ENCODE measurements at places on chromosomes 2 and 18.
A peak's percentile ranks its signal among the peaks of the same experiment; 100 is the strongest.

- DNase-seq = no peak
Measured at GRCh38 chr2:45646289-45646688, 5.2 kb upstream of the PRKCE start.

GRCh38 chr2:68834737-68835376 is 36.3 kb downstream of the BMP10 start:
- DNase-seq = no peak

GRCh38 chr18:58321986-58322385 is 278.0 kb downstream of the NEDD4L start:
- peak; percentile 21 for DNase-seq

- DNase-seq = no peak
Measured at GRCh38 chr2:55961318-55961911, 37.8 kb upstream of the EFEMP1 start.

- DNase-seq = no peak
Measured at GRCh38 chr2:205216580-205216979, 465.7 kb upstream of the NRP2 start.

DNA sequence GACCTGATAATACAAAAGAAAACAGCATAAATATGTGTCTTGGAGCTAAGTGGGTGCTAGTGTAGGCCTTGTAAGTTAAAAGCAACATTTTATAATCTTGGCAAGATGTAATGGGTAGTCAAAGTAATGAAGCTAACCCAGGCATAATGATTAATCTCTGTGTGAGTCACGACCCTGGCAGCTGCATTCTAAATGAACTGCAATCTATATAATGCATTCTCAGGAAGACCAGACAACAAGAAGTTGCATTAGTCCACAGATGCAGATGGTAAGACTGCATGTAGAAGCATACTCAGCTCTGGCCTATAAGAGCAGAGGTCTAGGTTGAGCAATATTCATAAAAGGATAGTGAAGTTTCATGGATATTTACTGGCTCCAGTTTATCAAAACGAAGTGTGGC is 85.6 kb upstream of the ETAA1 start:
- no peak for DNase-seq

GRCh38 chr2:150513647-150514046 is 26.2 kb upstream of the RND3 start:
- DNase-seq = no peak

DNA sequence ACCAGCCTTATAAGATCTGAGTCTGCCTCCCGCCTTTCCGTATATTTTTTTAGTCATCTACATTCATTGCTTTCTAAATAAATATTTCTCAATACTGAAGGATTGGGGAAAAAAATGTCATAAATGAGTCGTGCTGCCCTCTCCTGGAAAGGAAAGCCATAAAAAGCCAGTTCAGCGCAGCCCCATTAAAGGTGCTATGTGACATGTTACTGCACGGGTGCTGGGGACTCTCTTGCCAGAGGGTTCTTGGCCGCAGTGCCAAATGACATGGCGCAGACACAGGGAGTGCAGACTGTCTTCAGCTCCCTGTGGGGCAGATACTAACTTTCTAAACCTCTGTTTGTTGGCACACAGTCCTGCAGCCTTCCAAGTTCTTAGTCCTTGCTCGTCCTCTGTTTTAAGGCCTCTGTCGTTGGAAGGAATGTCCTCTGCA is 53.7 kb upstream of the MAP3K20 start:
- no peak for DNase-seq

DNA sequence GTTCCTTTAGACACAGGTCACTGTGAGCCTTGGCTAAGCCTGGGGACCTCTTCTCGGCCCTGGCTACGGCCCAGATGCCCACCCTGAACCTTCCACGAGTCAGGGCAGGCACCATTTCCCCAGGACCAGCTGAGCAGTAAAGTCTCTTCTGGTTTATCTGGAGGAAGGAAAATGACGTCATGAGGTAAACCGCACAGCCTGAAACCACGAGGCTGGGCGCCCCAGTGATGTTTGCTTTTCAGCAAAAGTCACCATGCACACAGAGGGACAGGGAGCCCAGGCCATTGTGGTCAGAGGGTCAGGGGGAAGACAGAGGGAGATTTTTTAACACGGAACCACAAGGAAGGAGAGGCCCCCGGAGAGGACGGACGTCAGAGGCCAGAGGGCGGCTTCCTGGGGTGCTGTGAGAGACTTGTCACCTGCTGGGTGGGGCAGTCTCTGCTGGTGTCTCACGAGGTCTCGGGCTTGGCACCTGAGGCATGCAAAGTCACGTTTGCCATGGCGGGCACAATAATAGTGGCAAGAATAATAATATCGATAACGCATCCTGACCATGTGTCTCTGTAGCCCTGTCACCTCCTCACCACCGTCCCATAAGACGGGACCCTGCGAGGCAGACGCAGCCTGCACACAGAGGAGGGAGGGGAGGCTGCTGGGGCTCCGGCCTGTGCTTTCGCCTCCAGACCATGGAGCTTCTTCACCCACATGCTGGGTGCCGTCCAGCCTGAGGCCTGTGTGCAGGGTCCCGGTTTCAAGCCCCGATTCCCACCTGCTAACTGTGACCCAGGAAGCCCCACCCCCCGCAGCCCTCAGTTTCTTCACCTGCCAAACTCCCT is 33.2 kb upstream of the FOSL2 start:
- peak; percentile 84 for DNase-seq

- DNase-seq = no peak
Measured at GRCh38 chr2:96276787-96277499, 10.9 kb downstream of the CIAO1 start.

- no peak for DNase-seq
Measured at GRCh38 chr2:129092956-129093355, 774.3 kb upstream of the HS6ST1 start.

- DNase-seq = no peak
Measured at GRCh38 chr18:69978732-69979715, 31.4 kb upstream of the CD226 start.

GRCh38 chr2:109172556-109173105 is 43.6 kb downstream of the SH3RF3 start:
- no peak for DNase-seq

DNA sequence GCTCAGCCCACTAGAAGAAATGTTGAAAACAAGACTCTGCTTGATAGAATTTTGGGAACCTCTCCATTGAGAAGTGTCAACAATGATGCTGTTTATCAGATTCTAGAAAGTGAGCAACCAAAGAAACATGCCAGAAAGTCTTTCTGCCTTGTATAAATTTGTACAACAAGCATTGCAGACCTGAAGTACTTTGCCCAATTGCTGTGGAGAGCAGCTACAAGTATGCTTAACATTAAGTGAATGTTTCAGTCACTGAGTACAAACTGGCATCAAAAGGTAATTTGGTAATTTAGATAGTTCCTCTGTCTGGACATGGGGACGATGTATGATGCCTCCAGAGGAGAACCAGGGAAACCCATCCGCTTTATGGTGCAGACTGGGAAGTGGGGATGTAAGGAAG is 33.4 kb upstream of the SKA1 start:
- DNase-seq = no peak

- peak; percentile 94 for DNase-seq
Measured at GRCh38 chr18:47930931-47931717, 665 bp upstream of the SMAD2 start.

GRCh38 chr2:183511154-183511553 is 386.9 kb downstream of the NUP35 start:
- DNase-seq = no peak

GRCh38 chr2:218192902-218193430 is 24.0 kb upstream of the ARPC2 start:
- DNase-seq = no peak

Data from T-helper 22 cell (primary cell).